ENCODE measurements at places on chromosomes 4 and X.

GRCh38 chr4:113467581-113467980, 294.0 kb downstream of the CAMK2D start:
- no peak for DNase-seq

DNA sequence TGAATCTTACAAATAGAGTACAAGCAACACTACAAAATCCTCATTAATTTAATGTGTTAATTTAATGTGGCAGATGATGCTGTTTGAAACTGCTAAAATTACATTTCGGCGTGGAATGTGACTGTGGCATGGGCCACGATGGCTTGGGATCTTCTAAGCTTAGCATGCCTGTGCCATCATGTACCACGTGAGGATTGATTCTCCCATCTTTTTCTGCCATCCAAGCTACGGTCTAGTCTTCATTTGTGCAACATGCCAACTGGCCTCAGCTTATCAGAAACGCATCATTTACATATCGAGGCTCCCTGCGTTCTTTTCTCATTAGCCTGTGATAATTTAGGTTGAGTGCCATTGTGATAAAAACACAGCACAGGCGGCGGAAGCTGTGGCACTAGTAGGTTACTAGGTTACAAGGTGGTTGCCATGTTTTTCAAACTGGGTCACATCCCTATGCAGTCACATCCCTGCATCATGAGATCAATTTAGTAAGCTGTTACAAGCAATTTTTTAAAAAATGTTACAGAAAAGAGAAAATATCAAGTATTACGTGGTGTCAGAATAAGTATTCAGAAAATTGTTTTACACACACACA, 189.9 kb upstream of the RBPJ start:
- DNase-seq = no peak

GRCh38 chrX:49106296-49106695, 17.2 kb downstream of the GPKOW start:
- DNase-seq = no peak

DNA sequence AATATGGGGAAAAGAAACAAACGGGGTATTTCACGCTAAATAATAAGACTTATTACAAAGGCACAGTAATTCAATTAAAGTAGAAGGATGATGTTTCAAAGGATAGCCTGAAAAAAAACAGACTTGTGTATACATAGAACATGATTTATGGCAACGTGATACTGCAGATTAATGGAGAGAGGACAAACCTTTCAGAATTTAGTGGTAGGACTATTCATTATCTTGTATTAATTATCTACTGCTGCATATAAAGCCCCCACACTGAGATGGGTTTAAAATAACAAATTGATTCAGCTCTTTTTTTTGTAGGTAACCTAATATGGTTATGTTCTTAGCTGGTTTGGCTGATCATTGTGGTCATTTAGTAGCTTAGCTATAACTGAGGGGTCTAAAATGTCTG, 1269.0 kb downstream of the FSTL5 start:
- no peak for DNase-seq

- no peak for DNase-seq
These were observed 958.2 kb downstream of the PCDH7 start for GRCh38 chr4:31678356-31678755.

GRCh38 chrX:116694046-116694445, 231.3 kb upstream of the CT83 start:
- no peak for DNase-seq

DNA sequence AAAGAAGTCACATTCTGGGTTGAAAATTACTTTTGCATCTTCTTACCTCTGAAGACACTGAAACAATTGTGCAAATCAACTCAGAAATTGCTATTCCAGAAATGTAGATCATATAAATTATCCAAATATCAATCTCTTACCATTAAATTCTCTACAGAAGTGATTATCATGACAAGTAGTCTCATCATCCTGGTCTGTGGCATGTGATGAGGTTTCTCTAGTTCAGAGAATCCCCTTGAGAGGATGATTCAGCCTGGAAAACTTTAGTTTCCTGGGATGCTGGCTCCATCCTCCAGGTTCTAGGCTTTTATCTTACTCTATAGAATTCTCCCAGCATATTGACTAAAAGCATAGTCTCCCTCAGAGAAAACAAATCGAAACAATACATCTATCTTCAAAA, 76.2 kb upstream of the S100G start:
- no peak for DNase-seq

DNA sequence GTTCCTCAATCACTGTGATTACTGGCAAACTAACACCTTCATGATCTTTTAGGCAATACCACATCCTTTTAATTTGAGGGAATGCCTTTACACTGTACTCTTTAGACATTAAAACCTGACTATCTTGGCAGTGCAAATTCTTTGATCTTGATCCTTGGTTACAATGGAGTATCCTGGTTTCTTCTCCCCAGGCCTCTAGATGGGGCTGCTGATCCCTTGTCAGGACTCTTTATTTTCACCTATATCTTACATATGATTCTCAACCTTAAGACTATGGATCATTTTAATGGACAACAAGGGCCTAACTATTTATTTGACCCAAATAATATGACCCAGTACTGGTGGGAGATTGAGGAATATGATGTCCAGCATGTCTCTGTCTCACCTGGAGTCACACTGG, 1005.5 kb upstream of the INTU start:
- no peak for DNase-seq

GRCh38 chr4:53821179-53821851, 230.0 kb upstream of the LNX1 start:
- no peak for DNase-seq

DNA sequence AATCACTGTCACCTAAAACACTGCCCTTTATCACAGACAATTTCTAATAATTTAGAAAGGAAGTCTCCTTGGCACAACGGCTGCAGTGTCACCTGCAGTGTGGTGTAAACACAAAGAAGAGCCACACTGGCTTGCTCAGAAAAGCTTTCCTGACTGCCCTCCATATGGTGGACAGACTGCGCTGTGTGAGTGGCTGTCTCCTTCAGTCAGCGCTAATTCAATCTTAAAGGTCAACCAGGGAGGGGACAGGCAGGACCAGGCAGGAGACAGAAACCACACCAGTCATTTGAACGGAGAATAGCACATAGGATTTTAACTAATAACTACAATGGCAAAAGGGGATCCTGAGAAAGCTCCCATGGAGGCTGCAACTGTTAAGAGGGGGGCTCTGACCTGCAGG, 132.1 kb downstream of the NSUN7 start:
- DNase-seq = no peak

DNA sequence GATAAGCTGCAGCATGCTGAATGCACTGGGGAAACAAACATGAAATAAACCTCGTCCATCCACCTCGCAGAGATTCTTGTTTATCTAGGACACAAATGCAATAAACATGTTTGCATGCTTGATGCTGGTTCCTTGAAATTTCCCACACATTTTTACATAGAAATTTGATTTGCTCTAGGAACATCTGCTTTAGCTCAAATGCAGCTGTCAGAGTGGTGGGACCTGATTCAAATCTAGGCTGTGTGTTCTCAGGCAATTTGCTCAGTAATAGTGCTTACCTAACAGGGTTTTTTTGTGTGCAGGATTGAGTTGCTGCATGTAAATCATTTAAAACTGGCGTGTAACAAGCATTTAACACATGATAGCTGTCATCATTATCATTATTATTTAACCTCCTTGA, 293.1 kb downstream of the QDPR start:
- DNase-seq = no peak

DNA sequence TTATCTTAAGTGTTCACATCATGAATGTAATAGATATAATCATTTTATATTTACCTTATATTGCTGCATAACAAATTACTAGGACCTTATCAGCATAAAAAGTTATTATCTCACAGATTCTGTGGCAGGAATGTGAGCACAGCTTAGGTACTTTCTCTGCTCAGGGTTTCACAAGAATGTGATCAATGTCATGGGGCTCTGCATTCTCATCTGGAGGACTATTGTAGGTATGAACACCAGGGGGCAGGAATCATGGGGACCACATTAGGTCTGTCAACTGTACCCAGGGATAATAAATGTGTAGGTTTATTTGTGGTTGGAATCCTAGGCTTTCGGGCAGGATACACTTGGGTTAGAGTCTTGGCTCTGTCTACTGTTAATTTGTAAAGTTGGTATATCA, 519.2 kb downstream of the ARAP2 start:
- DNase-seq = no peak

GRCh38 chr4:100317032-100317864, 127.0 kb upstream of the DDIT4L start:
- no peak for DNase-seq

- DNase-seq = no peak
These were observed 497.9 kb downstream of the SMARCA1 start for GRCh38 chrX:129025376-129025775.

- DNase-seq = no peak
These were observed 46.8 kb downstream of the TRIM61 start for GRCh38 chr4:164930647-164931046.

GRCh38 chr4:17769406-17770174, 11.8 kb downstream of the FAM184B start:
- DNase-seq = no peak

DNA sequence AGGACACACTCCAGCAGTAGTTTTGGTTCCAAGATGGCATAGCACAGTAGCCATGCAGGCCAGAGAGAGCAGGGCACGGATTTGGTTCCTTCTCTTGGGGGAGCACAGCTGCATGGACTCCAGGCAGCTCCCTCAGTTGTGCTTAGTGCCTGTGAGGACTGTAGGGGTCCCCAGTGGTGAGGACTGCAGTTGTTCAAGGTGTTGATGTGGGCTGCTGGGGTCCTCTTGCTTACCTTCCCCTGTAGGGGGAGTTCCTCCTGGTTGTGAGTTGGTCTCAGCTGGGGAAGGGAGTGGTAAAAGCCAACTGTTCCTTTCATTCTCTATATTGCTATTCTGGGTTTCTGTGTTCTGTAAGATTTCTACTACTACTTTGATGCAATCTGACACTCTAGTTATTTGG, 606.5 kb downstream of the MAGEB5 start:
- no peak for DNase-seq

GRCh38 chr4:20252656-20253282, 1.1 kb downstream of the SLIT2 start:
- no peak for DNase-seq

DNA sequence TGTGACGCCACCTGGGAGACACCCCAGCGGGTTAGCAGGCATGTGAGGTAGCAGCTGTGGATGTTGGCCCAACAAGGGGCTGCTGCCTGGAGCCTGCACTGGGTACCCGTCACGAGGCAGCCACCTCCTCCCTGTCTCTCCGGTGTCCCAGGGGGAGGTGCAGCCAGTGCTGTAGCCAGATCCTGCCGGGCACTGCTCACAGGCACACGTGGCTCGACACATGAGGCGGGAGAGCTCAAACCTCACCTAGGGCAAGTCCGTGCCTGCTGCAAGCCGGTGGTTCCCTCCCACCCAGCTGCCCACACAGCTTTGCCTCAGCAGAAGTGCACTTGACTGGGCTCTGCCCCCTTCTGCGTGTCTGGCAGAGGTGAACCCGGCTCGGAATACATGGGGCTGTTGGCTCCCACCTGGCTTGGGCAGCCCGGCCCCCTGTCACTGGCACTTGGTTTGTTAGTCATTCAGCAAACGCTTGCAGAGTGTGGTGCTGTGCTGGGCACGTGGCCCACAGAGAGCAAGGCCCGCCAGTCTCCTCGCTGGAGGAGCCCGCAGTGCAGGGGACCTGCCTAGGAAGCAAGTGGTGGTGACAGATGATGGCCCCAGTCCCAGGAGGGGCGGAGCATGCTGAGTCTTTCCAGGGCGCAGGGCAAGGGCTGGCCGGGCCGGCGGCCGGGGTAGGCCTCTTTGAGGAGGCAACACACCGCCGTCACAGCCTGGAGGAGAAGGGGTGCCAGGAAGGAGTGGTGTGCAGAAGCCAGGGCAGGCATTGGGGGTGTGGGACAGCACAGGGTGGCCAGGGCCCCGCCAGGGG, 10.1 kb upstream of the SH3TC1 start:
- DNase-seq = no peak

DNA sequence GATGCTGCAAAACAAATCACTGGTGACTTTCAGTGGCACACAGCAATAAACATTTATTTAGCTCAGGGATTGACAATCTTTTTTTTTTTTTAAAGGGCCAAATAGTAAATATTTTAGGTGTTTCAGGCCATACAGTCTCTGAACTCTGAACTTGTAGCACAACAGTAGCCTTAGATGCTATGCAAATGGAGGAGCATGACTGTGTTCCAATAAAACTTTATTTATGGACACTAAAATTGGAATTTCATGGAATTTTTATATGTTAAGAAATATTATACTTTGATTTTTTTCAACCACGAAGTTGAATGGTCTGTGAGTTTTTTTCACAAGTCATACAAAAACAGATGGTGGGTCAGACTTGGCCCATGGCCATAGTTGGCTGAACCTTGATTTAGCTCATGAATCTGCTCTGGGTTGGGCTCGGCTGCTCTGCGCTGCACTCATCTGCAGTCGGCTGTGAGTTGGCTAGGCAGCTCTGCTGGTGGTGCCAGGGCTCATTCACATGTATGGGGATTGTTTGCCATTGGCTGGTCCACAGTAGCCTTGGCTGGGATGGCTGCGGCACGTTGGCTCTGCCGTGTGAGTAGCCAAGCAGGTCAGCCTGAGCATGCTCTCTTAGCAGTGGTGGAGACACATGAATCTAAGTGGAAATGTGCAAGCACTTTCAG, 231.7 kb upstream of the PGRMC2 start:
- DNase-seq = no peak

GRCh38 chr4:112053825-112054350, 91.4 kb upstream of the FAM241A start:
- DNase-seq = no peak

DNA sequence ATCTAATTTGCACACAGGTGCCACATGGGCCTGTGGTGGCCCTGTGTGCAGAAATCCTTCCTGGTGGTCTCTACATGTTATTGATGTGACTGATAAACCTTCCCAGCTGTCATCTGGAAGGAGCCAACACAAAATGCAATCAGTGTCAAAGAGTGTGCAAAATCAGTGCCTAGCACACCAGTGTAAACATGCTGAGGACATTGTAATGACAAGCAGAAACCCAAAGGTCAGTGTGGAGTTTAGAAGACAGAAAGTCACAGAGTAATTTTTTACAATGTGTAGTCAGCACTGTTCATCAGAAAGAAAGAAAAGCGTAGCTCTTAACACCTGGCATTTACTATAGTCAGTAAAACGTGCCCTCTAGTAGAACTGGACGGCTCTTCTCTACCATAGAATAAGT, 50.3 kb downstream of the PHKA2 start:
- no peak for DNase-seq

DNA sequence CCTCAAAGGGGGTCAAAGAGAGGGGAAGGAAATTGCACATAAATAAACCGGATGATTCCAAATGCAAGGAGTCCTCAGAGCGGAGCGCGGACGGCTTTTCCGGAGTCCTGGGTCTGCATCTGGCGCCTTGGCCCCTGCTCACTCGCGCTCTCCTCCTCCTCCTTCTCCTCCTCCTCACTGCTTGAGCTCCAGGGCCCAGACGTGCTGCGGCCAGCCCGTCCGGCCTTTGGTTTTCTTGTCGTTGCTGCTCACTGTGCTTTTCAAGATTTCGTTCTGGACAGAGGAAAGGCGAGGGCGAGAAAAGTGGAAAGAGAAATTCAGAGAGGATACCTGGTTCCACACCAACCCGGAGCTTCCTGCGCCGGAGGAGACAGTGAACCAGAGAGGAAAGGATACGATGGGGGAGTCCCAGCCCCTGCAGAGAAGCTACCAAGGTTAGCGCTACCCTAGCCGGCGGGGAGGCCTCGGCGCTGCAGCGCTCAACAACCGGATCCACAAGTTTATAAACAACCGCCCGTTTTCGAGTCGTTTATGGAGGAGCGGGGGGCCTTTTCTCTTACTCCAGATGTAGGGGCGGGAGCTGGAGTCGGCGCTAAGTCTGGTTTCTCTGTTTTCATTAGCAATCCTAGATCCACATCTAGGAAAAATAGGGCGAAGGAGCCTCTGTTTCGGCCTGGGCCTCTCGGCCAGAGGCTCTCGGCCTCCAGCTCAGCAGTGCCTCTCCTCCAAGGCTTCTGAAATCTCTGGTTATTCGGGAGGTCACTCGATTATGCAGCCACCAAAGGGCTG, 2.7 kb downstream of the HAND2 start:
- DNase-seq = no peak
